ENCODE measurements at places on chromosomes 2 and 18. TPM values are rescaled to one million over a fixed set of nuclear protein-coding genes. Genes with fewer than 3 reads are reported as not detected.

GRCh38 chr2:240353944-240354343 is 81.5 kb upstream of the GPC1 start:
- DNase-seq, result no peak

DNA sequence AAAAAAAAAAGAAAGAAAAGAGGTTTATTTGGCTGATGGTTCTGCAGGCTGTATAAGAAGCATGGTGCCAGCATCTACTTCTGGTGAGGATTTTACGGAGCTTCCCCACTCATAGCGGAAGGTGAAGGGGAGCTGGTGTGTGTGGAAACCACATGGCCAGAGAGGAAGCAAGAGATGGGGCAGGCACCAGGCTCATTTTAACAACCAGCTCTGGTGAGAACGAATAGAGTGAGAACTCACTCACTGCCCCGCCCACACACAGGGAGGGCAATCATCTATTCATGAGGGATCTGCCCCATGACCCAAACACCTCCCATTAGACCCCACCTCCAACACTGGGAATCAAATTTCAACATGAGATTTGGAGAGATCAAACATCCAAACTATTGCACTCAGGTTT is 68.5 kb downstream of the MOGAT1 start:
- DNase-seq, result no peak

DNA sequence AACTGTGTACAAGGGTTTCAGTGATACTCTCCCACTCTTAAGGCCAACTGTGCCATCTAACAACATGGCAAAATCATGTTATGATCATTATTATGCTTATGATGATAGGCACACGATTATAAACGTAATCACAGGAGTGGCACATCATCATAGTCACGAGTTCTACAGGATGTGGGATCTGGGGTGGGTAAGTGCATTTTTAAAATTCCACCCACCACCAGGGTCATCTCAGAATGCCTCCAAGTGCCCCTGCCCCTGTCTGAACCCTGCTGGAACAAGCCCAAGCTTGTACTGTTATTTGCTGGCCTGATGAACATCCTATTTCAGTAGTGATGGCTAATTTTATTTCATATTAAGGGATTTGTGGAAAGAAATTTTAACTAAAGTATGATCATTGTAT is 117.8 kb downstream of the PTPRM start:
- DNase-seq, result peak; percentile 81

DNA sequence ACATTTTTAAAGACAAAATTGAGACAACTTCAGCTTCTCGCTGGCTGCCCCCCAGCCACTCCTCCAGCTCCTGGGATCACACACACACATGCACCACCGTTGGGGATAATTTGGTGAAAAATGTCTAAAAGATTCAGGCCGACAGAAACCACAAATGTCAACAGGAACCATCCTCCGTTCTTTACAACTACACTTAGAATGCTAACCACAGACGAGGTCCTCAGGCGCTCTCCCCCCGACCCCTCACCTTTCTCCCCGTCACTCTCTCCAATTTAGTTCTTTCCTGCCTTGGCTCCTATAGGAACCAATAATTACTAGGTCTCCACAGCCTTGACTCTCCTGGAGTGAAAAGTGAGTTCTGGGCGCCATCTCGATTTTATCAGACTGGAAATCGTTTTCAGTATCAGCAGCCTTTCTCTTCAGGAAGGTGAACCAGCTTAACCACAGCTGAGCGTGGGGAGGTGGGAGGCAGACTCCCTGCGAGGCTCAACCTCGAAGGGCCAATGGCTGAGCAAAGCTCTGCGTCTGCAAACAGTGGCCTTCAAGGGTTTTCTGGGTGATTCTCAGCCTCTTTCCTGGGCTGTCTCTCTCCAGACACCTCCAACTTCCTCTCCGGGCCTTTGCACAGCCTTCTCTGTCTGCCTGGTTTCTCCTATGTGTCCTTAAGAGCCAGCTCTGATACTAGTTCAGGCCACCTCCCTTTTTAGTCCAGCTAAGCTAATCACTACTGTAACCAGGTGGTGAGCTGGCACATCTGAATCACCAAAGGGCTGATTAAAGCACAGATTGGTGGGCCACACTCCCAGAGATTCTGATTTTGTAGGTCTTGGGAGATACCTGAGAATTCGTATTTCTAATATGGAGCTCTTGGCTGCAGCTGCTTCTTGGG is 115.7 kb upstream of the COPS8 start:
- no peak for DNase-seq

Gene CCDC102B
- 0.19 TPM for total RNA-seq

Gene ERFE
- 13.1 TPM for total RNA-seq

Gene LRATD1
- 8.2 TPM for total RNA-seq

DNA sequence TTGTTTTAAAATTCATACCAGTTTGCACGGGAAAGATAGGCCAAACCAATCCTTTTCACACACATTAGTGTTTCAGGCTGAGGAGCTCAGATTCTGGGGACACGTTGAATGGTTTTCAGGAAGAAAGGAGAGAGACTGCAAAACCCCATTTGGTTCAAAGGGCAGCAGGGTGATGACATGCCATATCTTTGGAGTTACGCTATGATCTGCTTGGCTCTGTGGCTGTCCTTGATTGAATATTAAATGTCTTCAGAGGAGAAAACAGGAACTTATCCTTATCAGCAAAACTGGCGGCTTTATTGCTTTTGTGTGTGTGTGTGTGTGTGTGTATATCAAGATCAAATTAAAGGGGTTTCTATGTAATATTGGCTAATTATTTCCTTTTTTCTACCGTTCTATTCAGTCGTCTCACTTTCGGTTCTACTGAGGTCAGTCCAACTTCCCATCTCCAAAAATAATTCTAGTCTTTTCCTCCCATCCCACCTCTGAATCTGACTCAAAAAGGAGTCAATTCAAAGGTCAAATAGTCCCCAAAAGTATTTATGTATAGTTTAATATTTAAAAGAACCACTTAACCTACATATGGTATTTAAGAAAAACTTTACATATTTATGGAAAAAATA is 292.9 kb upstream of the CCDC68 start:
- no peak for DNase-seq

DNA sequence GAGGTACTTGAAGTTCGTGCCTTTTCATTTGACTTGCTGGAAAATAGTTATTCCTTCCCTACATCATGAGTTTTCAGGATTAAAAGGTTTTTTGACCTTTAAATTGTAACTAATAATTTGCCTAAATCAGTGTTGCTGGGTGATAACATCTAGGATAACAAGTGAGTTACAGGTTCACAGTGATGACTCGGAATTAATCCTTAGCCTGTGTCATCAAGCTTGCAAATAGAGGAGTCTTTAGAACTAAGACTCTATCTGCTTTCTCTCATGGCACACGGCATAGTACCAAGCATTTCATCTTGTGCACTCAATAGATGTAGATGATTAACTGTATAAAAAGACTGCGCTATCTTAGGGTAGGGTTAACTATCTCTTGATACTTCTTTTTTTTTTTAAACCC is 79.5 kb downstream of the CAMKMT start:
- no peak for DNase-seq

- DNase-seq, result peak; percentile 15
Measured at GRCh38 chr2:185335879-185336278, 402.7 kb upstream of the FSIP2 start.

GRCh38 chr2:3041246-3041645 is 336.4 kb downstream of the EIPR1 start:
- no peak for DNase-seq

GRCh38 chr2:44230378-44230777 is 44.9 kb upstream of the SLC3A1 start:
- no peak for DNase-seq

DNA sequence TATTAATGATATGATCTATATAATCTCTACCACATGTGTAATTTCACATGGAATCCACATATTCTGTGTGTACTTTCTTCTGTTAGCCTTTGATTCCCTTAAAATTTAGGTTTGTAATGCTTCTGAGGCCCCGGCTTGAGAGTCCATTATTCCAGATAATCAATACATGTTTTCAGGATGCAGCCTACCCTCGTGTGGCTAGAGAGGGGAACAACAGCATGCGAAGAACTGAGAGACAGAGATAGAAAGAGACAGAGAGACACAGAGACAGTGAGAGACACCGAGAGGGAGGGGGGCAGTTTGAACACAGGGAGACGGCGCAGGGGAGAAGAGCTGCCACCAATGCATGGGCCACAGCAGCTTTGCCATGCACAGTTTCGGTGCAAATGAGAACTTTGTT is 185.4 kb downstream of the SNTG2 start:
- DNase-seq, result no peak

DNA sequence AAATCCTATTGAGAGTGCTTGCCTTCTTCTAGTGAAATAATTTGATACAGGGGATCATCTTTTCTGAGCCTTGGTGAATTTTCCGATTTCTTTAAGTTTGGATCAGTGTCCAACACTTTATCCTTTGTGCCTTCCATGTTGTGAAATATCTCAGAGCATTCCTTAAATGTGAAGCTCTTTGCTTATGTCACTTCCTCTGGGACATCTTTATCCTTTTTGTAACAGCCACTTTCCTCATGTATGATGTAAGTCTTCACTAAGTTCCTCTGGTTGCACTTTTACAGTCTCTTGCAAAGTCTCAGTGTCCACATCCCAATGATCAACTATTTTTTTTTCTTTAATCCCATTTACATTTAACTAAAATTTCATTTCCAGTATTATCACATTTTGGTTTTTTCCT is 254.2 kb downstream of the EN1 start:
- DNase-seq, result no peak

GRCh38 chr2:179017773-179018357 is 32.1 kb downstream of the CCDC141 start:
- DNase-seq, result no peak

Gene INHBB
- total RNA-seq, result 2.2 TPM

DNA sequence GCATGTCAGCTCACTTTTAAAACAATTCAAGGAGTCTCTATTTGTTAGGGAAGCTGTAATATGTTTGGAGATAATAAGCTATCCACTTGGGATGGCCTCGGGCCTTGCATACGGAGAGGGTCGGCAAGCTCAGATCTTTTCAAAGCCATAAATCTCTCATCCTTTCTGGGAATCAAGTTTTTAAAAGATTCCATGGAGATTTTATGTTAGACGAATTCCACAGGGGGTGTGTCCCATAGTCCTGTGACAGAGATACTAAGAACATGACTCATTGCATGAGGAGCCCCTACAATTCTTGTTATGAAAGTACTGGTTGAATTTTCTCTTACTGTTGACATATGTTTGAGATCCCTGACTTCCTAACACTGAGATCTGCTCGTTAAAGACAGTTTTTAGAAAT is 108.7 kb downstream of the FEZ2 start:
- DNase-seq, result peak; percentile 50

GRCh38 chr18:75635096-75635495 is 207.6 kb upstream of the SMIM21 start:
- no peak for DNase-seq

DNA sequence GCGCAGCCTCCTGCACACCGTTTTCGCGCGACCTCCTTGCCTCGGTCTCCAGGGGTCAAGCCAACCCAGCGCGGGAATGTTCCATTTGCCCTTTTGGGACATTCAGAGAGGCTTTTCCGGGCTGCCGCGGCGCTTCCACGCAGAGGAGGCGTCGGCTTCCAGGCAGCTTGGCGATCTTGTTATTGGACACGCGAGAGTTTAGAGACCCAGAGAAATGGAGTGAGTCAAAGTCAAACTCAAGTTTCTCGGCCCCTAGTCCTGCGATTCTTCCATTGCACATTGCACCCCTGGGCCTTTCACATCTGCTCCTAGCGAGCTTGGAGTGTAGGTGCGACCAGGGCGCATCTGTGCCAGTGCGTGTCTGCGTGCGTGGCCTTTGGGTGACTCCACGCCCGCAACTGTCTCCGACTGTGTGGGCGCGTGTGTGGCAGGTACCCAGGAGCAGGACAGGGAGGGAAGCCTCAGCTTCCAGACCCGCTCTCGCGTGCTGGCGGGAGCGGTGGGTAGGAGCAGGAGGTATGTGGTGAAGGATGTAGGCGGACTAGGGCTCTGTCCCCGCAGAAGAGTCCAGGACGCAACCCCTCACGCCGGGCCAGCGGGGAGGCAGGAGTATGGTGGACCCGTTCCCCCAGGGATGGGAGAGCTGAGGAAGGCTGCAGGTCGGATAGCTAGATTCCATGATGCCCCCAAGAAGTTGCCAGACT is 13.5 kb downstream of the SIX3 start:
- no peak for DNase-seq

Gene TUBA3E
- total RNA-seq, result 11.1 TPM

Gene TUBB8B
- not detected for total RNA-seq

DNA sequence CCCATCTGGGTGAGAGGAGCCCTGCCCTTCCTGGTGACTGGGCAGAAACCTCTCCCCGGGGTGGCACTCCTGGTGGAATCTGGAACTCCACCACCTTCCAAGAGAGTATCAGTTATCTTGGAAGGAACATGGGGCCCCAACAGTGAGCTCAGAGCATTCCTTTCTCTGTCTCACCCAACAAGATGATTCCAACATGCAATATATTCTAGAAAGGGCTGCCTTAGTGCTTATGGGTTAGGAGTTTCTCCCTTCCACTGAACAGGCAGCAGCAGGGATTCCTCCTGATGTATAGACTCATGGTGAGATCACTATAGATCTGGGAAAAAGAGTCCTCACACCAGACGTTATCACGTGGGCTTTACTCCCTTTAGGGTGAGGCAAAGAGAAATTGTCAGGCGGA is 147.1 kb downstream of the COL4A4 start:
- peak; percentile 60 for DNase-seq

Gene PDE1A
- total RNA-seq, result 0.07 TPM

DNA sequence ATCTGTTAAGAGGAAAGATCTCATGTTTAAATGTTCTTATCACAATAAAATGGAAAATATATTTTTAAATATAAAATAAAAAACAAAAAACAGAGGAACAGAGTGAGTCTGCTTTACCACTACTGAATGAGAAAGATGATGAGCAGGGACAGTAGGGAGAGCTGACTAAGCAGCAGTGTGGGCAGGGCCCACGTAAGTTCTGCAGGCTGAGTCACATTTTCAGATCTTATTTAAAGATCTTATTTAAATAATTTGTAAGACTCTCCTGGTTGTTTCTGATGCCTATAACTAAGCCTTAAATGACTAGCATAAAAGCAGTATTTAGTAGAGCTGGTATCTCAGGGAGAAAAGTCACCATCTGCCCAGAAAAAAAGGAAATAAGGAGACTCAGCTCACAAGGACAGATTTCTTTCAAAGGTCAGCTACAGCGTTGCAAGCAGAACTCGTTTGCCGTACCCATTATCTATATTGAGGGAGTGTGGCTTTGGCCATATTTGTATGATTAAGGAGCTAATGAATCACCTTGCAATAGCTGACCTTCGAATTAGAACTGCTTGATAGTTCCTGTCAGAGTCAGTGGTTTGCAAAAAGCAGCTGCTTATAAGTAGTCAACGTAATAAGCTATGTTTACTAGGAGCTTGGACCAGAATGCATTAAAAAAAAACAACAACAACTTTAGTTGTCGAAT is 322.1 kb upstream of the CHAC2 start:
- DNase-seq, result peak; percentile 61

- no peak for DNase-seq
Measured at GRCh38 chr2:44926957-44927356, 14.5 kb upstream of the SIX3 start.

Gene METAP1D
- total RNA-seq, result 9.5 TPM

- DNase-seq, result peak; percentile 93
Measured at GRCh38 chr2:160387558-160388262, 105.9 kb downstream of the RBMS1 start.

- DNase-seq, result no peak
Measured at GRCh38 chr2:88011011-88011410, 5.3 kb downstream of the RNU2-63P start.

- DNase-seq, result no peak
Measured at GRCh38 chr2:241304039-241304670, 11.3 kb downstream of the HDLBP start.

Measured in HT1080 (cell line).